Left lung (tissue), 14 donors: ENCODE measurements at places on chromosomes 6 and 20.
A peak's percentile ranks its signal among the peaks of the same experiment; 100 is the strongest.

GRCh38 chr20:11380283-11380682 is 537.4 kb upstream of the BTBD3 start:
- no peak for DNase-seq

DNA sequence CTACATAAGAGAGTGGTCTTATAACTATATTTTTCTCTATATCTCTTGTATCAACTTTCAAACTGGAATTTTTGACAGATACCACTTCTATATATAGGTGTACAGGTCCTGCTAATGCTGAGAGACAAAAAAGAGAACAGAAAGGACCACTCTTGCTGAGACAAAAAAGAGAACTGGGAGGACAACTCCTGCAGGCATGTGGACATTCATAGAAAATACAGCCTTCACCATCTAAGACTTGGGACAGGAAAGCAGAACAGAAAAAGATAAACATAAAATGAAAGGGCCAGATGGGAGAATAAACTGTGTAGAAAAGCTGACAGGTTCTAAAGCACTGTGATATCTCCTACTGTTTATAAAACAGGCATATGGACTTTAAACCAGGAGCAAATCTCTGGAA is 541.0 kb upstream of the ADGRB3 start:
- no peak for DNase-seq

GRCh38 chr20:39876976-39877635 is 811.9 kb downstream of the MAFB start:
- DNase-seq: no peak

- DNase-seq: no peak
These were observed 931 bp upstream of the EBF4 start for GRCh38 chr20:2691663-2692035.

- DNase-seq: peak; percentile 70
These were observed 34.1 kb downstream of the CEBPB start for GRCh38 chr20:50224531-50225255.

DNA sequence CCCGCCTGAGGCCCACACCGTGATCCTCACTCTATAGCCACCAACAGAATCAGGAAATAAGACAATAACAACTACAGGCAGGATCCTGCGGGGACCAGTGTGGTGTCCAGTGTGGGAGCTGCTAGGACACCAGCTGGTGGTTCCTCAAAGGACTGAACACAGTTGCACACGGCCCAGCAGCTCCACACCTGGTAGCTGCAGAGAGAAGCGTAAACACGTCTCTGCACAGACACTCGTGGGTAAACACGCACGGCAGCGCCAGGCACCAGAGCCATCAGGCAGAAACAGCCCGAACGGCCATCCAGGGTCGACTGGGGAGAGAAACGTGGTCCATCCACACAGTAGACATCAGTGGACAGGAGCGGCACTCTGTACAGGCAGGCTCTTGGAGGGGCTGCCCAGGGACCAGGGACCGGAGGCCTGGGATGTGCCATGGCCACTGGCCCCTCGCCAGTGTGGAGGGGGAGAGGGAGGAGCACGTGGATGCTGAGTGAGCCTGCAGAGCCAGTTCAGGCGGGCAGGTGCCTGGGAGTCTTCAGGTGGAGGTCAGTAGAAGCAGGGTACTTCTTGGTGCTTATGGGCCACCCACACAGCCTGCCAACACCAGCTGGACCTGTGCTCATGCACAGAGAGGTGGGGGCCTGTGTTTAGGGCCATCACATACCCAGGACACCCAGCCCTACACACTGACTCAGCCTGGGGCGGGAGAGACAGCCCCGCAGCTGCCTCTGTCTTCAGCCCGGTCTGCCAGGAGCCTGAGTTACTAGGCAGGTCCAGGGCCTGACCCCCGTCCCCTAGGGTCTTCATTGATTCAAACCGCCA is 7.4 kb upstream of the LAMA5 start:
- DNase-seq: no peak

GRCh38 chr6:44804016-44804415 is 416.5 kb downstream of the CDC5L start:
- no peak for DNase-seq

- DNase-seq: no peak
These were observed 122.7 kb downstream of the LY86 start for GRCh38 chr6:6711031-6711785.

GRCh38 chr6:80126657-80127345 is 20.3 kb downstream of the BCKDHB start:
- DNase-seq: no peak

DNA sequence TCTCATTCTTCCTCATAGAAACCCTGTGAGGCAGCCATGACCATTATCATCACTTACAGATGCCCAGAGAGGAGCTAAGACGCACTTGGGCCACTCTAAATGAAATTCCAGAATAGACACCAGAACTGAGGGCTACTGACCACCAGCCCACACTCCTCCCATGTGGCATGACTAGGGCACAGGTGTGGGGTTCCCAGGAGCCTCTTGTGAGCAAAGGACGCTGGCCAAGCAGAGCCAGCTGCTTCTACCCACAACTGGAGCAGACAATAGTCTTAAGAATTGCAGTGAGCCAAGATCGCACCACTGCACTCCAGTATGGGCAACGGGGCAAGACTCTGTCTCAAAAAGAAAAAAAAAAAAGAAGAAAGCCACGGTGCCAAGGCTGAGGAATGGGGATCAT is 10.0 kb downstream of the AHCY start:
- DNase-seq: no peak

DNA sequence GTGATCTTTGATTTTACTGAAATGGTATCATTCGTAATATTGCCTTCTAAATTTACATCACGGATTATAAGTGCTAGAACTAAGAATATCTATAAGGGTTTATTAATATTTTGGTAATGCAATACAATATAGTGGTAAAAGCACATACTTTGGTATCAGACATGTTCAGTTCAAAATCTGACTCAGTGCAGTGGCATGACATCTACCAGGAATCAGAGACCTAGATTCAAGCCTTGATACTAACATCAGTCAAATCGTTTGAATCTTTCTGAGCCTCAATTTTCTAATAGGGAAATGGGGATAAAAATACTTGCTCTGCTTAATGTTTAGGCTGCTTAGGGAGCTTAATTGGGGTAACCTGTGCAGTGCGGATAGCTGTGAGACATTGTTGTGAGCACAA is 488.0 kb downstream of the BCKDHB start:
- DNase-seq: no peak

DNA sequence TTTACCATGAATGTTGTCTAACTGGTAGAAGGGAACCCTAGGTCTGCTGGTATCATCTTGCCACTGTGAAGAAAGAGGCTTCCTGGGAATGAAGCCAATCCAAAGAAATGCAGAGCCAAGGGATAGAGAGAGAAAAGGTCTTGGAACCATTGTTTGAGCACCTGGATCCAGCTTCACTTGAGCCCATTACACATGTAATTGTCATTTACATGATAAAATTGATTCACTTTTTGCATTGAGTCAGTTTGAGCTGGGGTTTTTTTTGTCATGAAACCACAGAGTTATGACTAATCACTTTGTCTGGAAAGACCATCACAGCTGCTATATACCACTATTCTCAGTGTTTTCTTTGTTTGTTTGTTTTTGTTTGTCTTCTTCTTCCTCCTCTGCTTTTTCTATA is 112.3 kb downstream of the CBLN4 start:
- DNase-seq: no peak

DNA sequence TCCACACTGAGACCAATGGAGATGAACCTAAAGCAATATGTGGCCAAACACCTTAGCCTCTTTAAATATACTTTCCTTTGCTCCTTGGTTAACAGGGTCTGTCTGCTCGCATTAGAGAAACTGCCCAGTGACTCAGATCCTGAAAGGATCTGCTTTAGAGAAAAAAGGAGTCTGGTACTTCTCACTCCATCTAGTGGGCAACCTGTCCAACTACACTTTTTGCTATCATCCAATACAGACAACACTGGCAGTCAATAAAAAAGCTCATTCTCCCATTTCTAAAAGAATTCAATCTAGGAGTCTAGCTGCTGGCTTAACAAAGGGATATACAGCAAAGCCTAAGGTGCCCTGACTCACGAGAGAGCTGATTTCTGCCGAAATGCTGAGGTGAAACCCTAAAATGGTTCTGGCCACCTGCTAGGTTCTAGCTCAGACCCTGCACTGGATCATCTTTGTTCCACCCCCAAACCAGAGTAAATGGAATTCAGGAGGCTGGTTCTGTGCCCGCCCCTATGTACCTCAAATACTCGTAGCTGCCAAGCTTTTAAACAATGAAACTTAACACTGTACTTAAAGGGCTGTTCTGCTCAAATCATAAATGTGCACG is 11.5 kb downstream of the GNL1 start:
- DNase-seq: no peak

DNA sequence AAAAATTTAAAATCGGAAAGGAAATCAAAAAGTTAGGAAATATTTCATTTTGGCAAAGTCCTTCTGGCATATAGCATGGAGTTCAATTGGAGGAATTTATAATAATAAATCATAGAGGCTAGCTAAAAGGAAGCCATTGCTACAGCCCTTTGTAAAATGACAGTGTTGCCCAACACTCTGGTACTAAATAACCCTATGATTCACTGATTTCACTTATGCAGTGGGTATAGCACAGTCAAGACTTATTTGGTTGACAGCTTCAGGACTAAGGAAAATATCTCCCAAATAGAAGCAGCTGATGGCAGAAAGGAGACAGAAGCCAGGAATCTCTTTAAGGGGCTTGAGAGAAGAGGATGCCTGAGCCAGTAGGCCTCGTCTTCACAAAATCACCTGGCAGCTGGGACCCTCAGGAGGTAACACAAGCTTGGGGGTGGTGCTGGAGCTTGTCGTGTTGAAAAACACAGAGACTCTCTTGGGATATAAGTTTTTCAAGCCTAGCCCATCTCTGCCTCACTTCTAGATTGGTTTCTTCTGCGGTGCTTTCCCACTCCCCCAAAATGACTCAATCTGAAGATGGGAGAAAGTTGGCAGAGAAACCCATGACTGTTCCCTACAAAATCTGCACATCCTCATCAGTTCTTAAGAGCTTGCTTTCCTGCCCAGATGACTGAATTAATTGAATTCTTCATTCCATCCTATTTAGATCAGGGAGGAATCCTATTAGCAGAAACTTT is 38.4 kb upstream of the EYA4 start:
- no peak for DNase-seq

GRCh38 chr6:168451805-168452517 is 11.0 kb downstream of the SMOC2 start:
- DNase-seq: no peak

GRCh38 chr6:1787894-1788293 is 178.2 kb downstream of the FOXC1 start:
- no peak for DNase-seq

DNA sequence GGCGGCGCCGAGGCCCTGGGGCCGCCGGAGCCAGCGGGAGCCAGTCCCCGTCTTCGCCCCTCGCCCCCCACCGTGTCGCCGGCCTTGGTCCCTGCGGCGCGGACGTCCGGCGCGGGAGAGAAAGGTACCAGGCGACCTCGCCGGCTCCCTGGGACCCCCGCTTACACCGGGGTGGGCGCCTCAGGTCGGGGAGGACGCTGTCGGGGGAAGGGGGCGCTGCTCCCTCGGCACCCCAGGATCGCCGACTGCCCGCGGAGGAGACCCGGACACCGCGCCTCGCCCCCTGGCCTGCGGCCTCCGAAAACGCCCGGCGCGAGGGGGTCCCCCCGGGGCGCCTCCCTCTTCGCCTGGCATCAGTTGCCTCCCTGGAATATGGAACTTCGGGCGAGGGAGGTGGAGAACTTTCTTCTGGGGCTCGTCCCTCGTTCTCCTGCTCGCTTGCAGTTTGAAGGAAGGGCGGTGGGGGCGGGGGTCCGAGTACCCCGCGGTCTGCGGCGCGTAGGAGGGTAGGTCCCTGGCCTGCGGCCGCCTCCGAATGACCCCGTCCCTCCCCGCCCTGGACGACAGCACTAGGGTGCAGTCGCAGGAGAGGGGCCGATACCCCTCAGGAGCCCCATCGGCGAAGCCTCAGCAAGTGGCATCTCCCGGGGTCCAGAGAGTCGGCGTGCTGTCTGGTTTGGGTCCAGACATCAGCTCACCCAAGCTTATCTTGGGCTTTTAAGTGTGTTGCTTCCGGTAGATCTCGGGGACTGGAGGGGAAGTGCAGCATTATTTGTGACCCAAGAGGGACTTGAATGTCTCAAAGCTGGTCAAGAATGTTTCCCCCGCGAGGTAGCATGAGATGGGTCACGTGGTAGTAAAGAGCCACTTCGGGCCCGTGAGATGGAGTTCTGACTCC is 549 bp downstream of the ANKRD6 start:
- peak; percentile 66 for DNase-seq

GRCh38 chr6:159044899-159045727 is at the start of gene TAGAP:
TSS of gene TAGAP (minus strand) at chr6:159044991. CDS start at chr6:159044146, 845 bp downstream.
- peak; percentile 88 for DNase-seq

DNA sequence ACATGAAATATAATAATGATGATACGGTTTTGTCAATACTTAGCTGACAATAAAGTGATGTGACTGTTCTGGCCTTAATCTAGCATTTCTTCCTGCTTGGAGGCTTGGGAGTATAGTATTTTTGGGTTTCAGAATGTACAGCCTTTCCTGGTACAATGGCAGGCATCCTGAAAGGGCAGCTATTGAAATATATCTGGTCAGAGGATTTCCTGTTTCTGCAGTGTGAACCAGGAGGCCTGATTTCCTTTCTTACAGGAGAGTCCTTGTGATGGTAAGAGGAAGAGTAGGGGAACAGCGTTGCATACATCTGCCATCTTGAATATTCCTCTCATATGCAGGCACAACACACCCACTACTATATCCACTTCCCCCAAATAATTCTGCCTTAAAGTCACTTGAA is 93.7 kb downstream of the MYO6 start:
- DNase-seq: no peak

DNA sequence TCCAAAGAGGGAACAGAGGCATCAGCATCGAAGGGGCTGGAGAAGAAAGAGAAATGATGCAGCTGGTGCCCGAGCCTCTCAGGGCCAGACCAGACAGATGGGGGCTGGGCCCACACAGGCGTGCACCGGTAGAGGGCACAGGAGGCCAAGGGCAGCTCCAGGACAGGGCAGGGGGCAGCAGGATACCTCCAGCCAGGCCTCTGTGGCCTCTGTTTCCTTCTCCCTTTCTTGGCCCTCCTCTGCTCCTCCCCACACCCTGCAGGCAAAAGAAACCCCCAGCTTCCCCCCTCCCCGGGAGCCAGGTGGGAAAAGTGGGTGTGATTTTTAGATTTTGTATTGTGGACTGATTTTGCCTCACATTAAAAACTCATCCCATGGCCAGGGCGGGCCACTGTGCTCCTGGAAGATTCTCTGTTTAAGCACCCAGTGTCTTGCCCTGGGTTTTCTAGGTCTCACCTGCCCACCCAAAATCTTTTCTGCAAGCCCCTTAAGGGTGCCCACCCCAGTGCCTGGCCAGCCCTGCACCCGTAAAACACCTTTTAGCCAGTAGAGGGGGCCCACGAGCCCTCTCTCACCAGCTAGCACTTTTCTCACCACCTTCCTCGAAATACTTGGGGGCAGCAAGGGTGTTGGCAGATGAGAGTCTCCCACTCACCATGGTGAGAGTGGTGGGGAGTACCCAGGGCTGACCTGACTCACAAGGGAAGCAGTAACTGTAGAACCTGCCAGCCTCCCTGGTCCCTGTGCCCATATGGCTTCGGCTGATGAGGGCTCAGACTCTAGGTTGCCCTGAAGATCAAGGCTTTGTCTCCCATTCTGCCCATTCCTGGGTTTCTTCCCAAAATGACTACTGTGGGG is 35.7 kb upstream of the ID1 start:
- peak; percentile 60 for DNase-seq

- DNase-seq: no peak
These were observed 6.3 kb upstream of the CSNK2A1 start for GRCh38 chr20:549722-550496.
